Activated T-helper 1 cell treated with anti-CD3 and anti-CD28 coated beads, Interleukin-12 subunit alpha, Interleukin-12 subunit beta, Interleukin-2, Interleukin-4 antibody, amounts not matched to agents 30 ng/mL and 10 ng/mL and 1 ng/mL, durations not matched to agents 14 hours and 24 hours and 36 hours (primary cell): ENCODE measurements at places on chromosomes 4 and X.

DNA sequence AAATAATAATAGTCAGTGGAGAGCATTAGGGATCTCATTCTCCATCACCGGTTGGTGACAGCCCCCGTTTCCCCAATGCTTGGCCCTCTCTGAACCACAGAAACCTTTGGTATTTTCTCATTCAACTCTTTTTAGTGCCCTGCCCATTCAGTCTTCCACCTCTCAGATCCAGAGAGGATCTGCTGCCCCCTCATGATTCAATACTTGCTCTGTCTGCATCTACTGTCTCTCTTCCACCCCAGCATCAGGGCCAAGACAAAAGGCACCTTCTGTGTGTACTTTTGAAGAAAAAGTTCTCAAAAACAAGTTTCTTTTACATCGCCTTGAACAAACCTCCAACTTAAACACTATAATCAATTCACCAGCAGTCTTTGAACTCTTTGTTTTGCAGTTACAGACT lies 19.3 kb downstream of the CLTRN start:
- no peak for DNase-seq
- no peaks in the 10 kb centered on the region for H3K36me3 ChIP-seq
- no peak overlapping the region for H3K27ac ChIP-seq
- H3K4me1 ChIP-seq = peaks cover 11% of the 10 kb centered on the region

DNA sequence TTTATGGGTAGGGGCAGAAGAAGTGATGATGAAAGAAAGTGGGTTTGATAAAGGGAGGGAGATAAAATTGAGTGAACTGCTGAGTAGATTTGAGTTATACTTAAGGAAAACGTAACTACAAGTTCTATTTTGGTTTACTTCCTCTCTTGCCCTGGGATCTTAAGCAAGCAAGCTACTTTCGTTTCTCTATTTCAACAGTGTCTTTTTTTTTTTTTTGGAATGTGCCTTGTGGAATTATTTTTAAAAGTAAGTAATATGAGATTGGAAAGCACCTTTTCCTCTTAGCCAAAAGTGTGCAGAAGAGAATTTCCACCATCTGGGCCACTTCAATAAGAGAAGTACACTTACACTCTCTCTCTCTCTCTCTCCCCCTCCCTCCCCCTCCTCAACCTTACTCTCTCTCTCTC lies 16.0 kb upstream of the C4orf36 start:
- H3K27me3 ChIP-seq = peaks cover 2% of the 10 kb centered on the region
- H3K36me3 ChIP-seq = peaks cover 2% of the 10 kb centered on the region
- no peak for DNase-seq
- peak overlapping the region; percentile 38 for H3K4me3 ChIP-seq
- H3K4me1 ChIP-seq = peaks cover 13% of the 10 kb centered on the region
- peak overlapping the region; percentile 16 for H3K27ac ChIP-seq

DNA sequence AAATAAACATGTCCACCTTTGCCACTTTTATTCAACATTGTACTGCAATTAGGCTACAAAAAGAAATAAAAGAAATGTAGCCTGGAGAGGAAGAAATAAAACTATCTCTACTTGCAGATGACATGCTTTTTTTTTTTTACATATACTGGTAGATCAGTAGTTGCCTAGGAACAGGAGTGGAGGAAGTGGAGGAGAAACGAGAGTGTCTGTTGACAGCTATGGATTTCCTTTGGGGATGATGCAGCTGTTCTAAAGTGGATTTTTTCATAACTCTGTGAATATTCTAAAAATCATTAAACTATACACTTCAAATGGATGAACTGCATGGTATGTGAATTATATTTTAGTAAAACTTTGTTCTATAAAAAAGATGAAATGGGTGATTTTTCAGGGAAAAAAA lies 116.4 kb downstream of the ANAPC4 start:
- H3K27me3 ChIP-seq = peaks cover 3% of the 10 kb centered on the region
- H3K4me1 ChIP-seq = no peaks in the 10 kb centered on the region
- DNase-seq = no peak
- H3K4me3 ChIP-seq = no peak overlapping the region
- no peak overlapping the region for H3K27ac ChIP-seq

- H3K27me3 ChIP-seq = no peaks in the 10 kb centered on the region
- H3K4me1 ChIP-seq = no peaks in the 10 kb centered on the region
- no peak overlapping the region for H3K4me3 ChIP-seq
- peaks cover 2% of the 10 kb centered on the region for H3K36me3 ChIP-seq
- H3K27ac ChIP-seq = no peak overlapping the region
- no peak for DNase-seq
Observed at GRCh38 chrX:102808336-102808735, 87.8 kb downstream of the GPRASP3 start.

DNA sequence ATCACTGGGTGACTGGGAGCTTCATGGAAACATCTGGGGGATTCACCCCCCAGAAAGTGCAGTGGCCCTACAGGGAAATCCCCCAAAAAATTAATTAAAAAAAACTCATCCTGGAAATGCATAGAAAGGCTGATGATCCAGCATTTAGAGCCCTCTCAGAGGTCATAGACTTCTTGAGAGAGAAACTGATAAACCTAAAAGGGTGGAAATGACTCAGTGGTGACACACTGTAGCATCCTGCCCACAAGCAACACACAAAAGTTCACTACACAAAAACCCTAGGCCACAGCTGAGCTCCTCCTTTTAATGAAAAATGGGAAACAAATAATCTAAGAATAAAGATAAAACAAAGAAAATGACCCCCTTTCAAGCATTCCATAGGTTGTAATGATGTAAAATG lies 911.5 kb downstream of the GLUD2 start:
- H3K4me1 ChIP-seq = no peaks in the 10 kb centered on the region
- no peak overlapping the region for H3K27ac ChIP-seq
- H3K27me3 ChIP-seq = no peaks in the 10 kb centered on the region
- H3K36me3 ChIP-seq = no peaks in the 10 kb centered on the region
- no peak overlapping the region for H3K4me3 ChIP-seq

- no peak overlapping the region for H3K4me3 ChIP-seq
- peaks cover 1% of the 10 kb centered on the region for H3K27me3 ChIP-seq
- peaks cover 15% of the 10 kb centered on the region for H3K4me1 ChIP-seq
- H3K36me3 ChIP-seq = no peaks in the 10 kb centered on the region
Observed at GRCh38 chrX:20319054-20319453, 52.3 kb upstream of the RPS6KA3 start.

- H3K27me3 ChIP-seq = no peaks in the 10 kb centered on the region
- H3K4me3 ChIP-seq = no peak overlapping the region
- no peak overlapping the region for H3K27ac ChIP-seq
- no peaks in the 10 kb centered on the region for H3K36me3 ChIP-seq
- DNase-seq = no peak
Observed at GRCh38 chr4:181479141-181479540, 764.1 kb upstream of the TENM3 start.

DNA sequence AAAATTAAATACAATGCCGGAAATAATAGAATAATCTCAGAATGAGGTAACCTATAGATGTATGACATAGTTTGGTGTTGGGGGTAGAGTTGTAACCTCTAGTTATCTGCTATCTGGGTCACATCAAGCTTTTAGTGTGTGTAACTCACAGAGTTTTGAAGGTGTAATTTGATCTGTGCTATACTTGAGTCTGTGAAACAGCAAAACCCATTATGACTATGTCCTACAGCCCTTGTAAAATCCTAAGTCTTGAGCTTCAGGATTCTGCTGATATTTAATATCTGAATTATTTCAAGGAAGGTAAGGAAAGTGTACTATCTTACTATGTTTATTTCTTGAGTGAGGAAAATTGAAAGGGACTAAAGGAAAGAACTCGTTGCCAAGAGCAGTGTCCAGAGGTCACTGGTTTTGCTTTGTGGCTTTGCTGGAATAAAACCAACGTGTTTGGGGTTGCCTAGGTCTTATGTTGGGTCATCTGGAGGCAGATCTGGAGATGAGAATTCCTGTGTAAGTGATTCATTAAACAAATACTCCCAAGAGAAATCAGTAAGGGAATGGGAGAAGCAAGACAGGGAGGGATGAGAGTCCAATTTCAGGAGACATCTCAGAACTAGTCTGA lies 107.8 kb upstream of the CBLL2 start:
- DNase-seq = no peak
- H3K36me3 ChIP-seq = no peaks in the 10 kb centered on the region
- H3K4me1 ChIP-seq = no peaks in the 10 kb centered on the region
- H3K4me3 ChIP-seq = no peak overlapping the region
- H3K27me3 ChIP-seq = peaks cover 2% of the 10 kb centered on the region
